ENCODE measurements at places on chromosomes 2 and 18. TPM values are rescaled to one million over a fixed set of nuclear protein-coding genes. Genes with fewer than 3 reads are reported as not detected.

STPG4 gene
- not detected for total RNA-seq

DNA sequence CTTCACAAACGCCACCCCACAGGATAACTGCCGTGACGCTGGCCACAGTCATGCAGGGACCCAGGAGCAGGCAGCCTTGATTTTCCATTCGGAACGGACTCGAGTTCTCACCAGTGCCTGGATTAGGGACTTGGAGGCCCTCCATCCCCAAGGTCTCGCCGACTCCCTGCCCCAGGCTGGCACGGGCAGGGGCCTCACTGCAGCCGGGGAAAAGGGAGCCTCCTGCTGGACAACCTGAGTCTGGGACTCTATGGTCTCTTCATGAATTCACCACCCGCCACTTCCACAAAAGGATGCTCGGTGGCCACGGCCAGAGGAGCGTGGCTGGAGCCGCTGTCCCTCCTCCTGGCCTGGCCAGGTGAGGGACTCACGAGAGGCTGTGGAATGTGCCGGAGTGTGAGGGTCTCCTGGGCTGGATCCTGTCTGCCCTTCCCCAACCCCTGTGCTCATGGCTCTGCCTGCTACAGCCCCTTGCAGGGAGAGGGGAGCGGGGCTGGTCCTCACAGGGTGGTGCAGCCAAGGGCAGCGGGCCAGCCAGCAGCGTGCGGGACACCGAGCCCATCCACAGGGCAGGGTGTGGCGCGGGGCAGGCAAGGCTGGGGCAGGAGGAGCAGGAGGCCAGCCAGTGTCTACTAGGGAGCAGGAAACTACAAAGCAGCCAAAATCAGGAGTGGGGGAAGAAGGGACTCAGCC lies 42.3 kb downstream of the AQP12A start:
- DNase-seq, result no peak

GRCh38 chr2:240989451-240990265 lies 8.8 kb upstream of the SNED1 start:
- no peak for DNase-seq

DNA sequence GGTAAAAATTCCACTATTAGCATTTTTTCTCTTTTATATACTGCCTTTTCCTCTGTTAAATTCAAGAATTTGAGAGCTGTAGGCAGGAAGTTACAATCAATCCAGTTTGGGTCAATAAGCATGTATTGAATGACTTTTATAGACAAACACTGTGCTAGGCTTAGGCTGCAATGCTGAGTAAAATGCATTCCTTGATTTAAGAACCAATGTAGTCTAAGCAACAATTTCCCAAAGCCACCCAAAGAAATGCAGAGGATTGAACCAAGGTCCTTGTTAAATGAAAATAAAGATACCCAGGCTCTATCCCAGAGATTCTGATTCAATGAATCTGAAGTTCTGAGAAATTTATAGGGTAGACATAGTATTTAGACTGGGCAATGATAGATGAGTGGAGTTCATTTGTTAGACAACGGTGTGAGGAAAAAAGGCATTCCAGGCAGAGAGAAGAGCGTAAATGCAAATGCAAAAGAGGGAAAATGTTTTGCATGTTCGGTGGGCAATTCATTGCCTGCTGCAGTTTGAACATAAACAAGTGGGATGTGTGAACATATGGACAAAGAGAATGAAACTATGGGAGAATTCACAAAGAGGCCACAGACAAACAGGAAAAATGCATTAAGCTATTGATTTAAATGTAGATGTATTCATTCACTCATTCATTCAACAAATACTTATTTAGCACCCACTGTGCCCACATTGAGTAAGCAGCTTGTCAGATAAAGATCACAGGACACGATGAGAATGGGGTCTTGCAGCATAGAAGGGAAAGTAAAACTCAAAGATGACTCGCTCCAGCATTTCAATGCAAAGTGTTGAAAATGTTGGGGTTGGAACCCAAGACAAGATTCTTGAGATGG lies 107.1 kb downstream of the EVA1A start:
- no peak for DNase-seq

GRCh38 chr2:181319286-181319685 lies 137.9 kb upstream of the ITGA4 start:
- DNase-seq, result no peak

CD28 gene
- 205 TPM for total RNA-seq

DNA sequence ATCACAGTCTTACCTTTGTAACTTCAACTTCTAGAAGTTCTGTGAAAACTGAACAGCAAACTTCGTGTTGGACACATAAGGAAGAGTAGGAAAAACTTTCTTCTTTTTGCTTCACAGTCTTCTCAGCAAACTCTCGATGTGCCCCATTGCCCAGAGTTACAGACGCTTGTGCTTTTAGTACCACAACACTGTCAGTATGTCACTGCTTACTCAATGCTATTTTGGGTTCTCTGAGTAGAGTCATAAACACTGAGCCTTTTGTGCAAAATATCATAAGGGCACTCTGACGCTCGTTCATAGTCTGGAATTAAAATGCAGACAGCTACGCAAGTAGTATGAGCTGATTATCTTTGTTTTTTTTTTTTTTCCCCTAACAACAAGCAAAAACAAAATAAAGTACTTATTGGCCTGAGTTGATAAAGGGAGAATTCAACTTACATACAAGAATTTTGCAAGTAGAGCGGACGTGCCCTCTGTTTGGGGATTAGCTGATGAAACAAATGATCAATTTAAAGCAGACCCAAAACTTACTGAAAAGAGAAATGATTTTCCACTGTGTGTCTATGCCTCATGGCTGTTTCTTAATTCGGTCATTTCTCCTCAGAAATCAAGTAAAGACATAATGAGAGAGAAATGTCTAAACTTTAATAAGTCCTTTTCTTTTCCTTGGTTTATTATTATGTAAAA lies at the start of gene CDH19:
TSS of gene CDH19 (minus strand) at position 150 of the 687 bp plus-strand sequence. CDS start 31,886 bp downstream, outside the sequence.
- no peak for DNase-seq

FBLN7 gene
- 7.3 TPM for total RNA-seq

TDRD15 gene
- 0.05 TPM for total RNA-seq

- DNase-seq, result no peak
Measured at GRCh38 chr2:221044781-221045180, 527.3 kb downstream of the EPHA4 start.

TEX51 gene
- total RNA-seq, result not detected

FEV gene
- total RNA-seq, result not detected

LBX2 gene
- total RNA-seq, result 1.8 TPM

- no peak for DNase-seq
Measured at GRCh38 chr2:44822174-44822573, 119.3 kb upstream of the SIX3 start.

UGT1A4 gene
- not detected for total RNA-seq

- no peak for DNase-seq
Measured at GRCh38 chr18:58255701-58256311, 211.8 kb downstream of the NEDD4L start.

GRCh38 chr2:181754105-181754504 lies 73.8 kb upstream of the NEUROD1 start:
- DNase-seq, result no peak

- DNase-seq, result no peak
Measured at GRCh38 chr2:233656443-233656842, 15.3 kb upstream of the UGT1A9 start.

DNA sequence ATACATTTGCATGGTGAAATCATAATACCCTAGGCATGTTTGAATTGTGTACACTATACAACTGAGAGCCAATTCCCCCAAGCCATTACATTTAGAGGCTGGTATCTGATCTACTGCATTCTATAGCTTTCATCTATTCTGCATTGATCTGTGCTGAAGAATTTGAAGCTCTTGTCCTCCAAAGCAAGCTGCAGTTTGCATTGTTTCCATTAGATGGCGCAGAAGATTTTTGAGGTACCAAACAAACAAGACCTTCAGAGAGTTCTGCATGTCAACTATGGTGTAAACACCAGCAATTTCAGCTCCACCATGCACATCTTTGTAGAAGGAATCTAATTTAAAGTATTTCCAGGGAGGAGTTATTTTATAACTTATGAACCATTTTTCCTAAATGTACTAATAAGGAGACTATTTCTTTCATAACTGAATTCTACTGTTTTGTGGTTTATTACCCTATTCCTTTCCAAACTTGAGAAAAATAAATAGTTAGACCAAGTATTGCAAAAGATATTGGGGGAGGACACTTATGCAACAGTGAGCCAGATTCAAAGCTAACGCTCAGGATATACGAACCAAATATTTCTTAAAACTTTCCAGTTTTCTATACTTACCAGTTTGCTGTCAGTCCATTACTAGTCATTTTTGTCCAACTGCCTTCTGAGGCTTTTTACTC lies 761.8 kb upstream of the ACVR2A start:
- peak; percentile 61 for DNase-seq

LYPD1 gene
- total RNA-seq, result not detected
